Right lung (tissue), 10 donors: ENCODE measurements at places on chromosomes 11 and 22. TPM values are rescaled to one million over a fixed set of nuclear protein-coding genes. Genes with fewer than 3 reads are reported as not detected.
A peak's percentile ranks its signal among the peaks of the same experiment; 100 is the strongest.

GRCh38 chr11:30322191-30322590, 713 bp upstream of the ARL14EP start:
- DNase-seq: no peak

- no peak for DNase-seq
These were observed 94.5 kb upstream of the FGF3 start for GRCh38 chr11:69913591-69914285.

HMOX1 gene
- polyA plus RNA-seq: 10.2 TPM

- peak; percentile 23 for DNase-seq
These were observed 561 bp downstream of the PGM2L1 start for GRCh38 chr11:74397501-74398243.

DNA sequence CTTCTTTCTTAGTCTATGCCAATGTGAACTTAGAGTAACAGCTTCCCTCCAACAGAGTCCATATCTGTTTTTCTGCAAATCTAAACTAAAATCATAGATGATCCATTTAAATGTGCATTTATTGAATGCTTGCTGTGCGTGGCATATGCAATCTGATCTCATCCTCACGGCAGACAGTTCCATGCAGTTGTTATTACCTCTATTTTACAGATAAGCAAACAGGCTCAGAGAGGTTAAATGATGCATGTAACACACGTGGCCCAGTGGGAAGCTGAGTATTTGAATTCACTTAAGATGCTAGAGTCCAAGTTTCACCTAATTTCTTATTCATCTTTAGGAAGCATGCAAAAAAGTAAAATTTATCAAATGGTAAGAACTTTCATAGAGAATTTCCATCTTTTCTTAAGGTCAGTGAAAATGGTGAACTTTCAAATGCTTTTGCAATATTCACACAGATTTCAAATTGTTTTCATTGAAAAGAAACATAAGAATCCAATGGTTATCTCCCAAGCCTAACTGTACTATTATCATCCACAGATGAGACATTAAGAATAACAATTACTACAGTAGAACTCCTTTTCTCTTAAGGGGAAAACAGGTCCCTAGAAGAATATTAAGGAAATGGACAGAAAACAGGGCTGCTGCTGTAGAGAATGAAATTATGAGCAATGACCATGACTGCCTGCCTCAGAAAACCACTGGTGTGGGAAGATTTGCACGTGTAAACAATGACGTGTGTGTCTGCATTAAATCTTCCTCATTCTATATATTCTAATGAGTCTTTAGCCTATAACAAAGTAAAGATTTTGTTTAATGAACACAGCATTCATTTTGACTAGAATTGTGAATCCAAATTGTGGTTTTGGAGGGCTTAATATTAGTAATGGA, 1171.3 kb downstream of the LRRC4C start:
- DNase-seq: no peak

DNA sequence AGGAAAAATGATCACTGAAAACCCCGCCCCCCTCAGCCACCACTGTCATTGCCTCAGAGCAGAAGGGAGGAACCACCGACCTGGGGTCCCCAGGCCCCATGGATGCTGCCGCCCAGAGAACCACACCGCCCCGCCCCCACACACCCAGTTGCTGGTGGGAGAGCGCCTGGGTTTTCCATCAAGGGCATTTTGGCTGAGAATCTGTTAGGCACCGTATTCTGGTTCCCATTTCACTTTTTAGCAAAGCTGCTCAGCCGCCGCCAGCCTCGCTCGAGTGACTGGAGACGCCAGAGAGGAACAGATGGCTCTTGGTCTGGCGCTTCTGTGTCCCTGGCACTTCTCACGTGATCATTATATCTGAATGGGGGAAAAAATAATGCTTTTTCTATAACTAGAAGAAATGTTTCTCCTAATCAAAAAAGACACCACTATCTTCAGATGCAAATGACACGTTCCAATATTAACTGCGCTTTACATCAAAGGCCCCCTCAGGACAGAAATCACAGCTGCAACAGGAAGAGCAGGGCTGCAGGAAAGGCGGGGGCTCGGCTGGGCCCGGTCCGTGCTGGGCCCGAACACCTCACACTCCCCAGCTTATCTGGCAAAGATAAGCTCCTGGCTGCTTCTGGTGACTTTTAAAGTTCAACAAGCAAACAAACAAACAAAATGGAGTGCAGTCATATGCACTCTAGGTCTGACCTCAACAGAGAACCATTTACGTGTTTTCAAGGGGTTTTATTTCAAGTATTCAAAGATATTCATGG, 149.8 kb downstream of the MPPED1 start:
- DNase-seq: no peak

TIMM10B gene
- 33.0 TPM for polyA plus RNA-seq

GRCh38 chr11:118628861-118629549, 21.6 kb downstream of the PHLDB1 start:
- DNase-seq: no peak

DNA sequence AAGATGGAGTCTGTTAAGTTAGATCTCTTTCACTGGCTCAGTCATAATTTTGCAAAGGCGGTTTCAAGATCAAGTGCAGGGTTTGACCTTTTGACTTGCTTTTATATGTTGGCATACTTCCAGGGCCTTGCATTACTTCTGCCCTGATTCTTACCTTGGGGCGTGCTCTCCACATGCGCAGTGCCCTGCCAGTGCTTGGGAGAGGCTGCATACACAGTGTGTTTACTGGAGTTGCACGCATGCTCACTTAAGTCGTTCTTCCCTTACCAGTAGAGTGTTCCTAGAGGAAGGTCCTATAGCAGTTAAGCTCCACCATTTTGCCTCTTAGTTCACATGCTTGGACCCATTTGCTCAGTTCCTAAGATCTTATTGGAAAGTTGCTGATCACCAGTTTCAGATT, 21.0 kb upstream of the TMEM123 start:
- no peak for DNase-seq

GRCh38 chr11:78408619-78409018, 9.0 kb downstream of the GAB2 start:
- DNase-seq: no peak

LRP4 gene
- 24.2 TPM for polyA plus RNA-seq

HTR3A gene
- not detected for polyA plus RNA-seq

- DNase-seq: peak; percentile 11
These were observed 426.4 kb downstream of the CTTN start for GRCh38 chr11:70824605-70825245.

DNAJB13 gene
- 4.0 TPM for polyA plus RNA-seq

GRCh38 chr11:63769714-63770455, 1.3 kb upstream of the ZFTA start:
- no peak for DNase-seq

SPON1 gene
- 120 TPM for polyA plus RNA-seq

DNA sequence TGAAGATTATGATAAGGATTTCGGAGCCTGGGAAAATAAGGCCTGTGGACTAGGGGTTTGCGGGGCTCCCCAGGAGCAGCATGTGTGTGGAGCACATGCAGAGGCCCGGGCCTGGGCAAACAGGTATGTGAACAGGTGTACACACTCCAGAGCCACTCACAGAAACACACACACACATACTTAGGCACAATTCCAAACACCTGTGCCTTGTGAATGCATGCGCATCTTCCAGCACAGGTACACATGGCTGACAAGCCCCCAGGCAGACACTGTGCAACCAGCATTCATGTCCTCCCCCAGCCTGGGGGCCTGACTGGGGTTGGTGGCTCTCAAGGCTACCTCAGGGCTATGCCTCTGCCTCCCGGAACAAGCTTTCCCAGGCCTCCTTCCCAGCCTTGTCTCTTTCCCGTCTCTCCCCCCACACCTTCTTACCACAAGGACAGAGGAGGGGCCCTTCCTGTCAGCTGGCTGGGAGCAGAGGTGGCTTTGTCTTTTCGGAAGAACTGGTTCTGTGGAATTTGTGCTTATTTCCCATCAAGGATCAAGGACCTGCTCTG, 2.6 kb upstream of the P2RY6 start:
- peak; percentile 39 for DNase-seq

A4GALT gene
- polyA plus RNA-seq: 4.8 TPM

DNA sequence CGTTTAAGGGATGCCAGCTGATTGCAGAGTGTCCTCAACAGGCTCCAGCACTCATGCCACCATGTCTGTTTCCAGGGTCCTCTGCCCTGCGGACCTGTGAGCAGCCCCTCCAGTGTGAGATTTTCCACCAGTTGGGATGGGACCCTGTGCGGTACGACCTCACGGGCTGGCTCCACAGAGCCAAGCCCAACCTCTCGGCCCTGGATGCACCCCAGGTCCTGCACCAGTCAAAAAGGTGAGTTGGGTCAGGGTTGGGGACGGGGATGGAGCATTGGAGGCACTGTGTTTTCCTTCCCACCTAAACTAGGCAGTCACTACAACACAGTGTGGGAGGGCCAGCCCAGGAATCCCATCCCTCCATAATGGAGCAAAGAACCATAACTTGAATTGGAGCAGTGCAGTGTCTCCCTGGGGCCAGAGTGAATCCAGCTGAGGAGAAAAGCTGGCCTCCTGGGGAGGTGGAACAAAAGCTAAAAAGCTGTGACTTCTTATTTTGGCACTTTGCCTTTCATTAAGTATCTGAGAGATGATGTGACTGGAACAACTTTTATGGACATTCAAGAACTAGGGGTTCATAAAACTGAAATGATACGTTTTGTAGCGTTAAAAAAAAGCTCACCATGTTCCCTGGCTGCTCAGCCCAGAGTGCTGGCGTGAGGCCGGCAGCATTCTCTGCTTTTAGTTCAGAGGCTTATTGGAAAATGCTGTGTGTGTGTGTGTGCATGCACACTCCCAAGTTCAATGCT, 101.8 kb downstream of the MYO18B start:
- DNase-seq: peak; percentile 58

DNA sequence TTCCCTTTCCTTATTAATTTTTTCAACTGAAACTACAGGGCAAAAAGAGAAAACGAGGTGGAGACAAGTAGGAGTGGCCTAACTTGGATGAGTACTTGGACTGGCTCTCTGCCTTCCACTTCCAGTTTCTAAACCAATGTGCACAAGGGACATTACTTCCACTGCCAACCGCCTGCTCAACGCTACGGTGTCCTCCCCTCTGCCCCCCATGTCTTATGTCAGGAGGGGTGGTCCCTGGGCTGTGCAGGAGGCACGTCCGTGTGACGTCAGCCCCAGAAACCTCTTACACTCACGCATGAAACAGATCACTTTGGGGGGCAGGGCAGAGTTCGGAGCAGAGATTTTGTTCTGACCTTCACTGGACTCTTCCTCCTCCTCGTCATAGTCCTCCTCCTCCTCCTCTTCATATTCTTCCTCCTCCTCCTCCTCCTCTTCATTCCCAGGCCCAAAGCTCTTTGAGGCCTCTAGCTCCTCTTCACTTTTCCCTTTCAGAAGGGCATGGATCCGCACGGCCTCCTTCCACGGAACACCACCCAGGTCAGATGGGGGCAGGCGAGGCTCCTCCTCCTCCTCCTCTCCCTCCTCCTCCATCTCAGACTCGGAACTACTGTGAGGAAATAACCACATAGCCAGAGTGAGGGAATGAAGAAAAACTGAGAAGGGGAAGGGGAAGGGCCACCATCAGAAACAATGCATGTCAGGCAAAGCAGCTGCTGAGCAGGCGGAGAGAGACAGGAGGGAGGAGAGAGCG, 57.4 kb upstream of the BID start:
- no peak for DNase-seq

DNA sequence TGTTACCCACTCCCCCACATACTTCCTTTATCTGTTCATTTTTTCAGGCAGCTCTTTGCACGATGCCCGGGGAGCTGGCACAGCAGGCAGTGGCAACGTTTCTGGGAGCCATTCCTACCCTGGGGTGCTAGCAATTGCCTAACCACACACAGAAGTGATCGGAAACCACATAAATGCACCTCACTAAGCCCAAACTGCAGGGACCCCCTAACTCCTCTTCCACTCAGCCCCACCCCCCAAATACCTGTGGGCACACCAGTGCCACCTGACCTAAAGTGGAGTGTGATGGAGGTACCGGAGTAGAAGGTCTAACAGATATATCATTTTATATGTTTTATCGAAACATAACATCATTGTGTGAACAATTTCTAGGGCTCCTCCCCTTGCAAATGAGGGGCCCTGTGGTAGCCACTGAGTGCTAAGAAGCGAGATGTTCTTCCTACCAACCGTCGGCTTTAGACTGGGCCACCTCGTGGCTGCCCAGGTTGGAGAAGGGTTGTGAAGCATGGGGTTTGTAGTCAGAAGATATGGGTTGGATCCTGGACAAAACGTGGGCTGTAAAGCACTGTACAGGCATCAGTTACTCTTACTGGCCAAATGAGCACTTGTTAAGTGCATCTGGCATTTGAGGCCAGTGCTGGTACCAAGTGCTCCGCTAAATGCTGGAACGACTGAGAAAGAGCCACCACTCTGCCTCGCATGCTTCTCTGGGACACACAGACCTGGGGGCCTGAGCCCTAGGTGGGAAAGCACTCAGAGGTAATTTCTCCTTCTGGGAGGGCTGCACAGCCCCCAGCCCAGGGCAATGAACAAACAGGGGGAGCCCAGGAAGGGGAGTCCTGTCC, 2.8 kb downstream of the MRGPRD start:
- no peak for DNase-seq

- no peak for DNase-seq
These were observed 880.0 kb downstream of the BRD1 start for GRCh38 chr22:48947636-48948035.

GAS2 gene
- 8.1 TPM for polyA plus RNA-seq

DNA sequence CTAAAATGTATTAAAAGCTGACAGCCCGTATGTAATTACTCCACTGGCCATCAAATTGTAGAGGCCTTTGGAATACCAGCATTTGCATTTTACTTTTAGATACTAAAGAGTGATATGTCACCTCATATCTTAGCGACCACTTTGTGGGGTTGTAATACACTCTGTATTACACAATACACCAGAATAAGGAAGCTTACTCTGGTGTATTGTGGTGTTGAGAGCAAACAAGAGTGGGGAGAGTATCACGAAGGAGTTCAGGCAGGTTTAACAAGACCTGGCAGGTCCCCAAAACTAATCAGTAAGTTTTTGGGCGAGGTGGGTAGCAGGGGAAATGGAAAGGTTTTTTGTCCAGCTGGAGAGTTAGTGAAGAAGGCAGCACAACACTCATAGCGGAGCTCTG, 3.2 kb downstream of the NUP50 start:
- no peak for DNase-seq

LGALS12 gene
- 0.31 TPM for polyA plus RNA-seq

GRCh38 chr11:12149672-12150225, 39.4 kb downstream of the MICAL2 start:
- no peak for DNase-seq

DNA sequence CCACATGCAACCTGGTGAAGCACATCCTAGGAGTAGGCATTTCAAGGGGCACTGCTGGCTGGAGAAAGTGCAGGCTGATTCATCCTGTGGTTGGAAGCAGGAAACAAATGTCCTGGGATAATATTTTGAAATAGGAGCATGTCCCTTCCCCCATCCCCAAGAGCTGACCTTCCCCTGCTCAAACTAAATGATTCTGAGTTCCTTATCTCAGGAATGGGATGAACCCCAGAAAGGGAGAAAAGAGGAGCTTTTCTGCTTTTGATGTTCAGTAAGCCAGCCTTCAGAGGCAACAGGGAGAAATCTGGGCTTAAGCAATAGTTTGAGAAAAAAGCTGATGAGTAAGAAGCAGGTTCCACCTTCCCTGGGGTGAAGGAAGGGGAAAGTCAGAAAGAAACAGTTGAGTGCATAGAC, 19.5 kb upstream of the SPON1 start:
- DNase-seq: no peak
